ENCODE measurements at places on chromosomes 2 and 18.

DNA sequence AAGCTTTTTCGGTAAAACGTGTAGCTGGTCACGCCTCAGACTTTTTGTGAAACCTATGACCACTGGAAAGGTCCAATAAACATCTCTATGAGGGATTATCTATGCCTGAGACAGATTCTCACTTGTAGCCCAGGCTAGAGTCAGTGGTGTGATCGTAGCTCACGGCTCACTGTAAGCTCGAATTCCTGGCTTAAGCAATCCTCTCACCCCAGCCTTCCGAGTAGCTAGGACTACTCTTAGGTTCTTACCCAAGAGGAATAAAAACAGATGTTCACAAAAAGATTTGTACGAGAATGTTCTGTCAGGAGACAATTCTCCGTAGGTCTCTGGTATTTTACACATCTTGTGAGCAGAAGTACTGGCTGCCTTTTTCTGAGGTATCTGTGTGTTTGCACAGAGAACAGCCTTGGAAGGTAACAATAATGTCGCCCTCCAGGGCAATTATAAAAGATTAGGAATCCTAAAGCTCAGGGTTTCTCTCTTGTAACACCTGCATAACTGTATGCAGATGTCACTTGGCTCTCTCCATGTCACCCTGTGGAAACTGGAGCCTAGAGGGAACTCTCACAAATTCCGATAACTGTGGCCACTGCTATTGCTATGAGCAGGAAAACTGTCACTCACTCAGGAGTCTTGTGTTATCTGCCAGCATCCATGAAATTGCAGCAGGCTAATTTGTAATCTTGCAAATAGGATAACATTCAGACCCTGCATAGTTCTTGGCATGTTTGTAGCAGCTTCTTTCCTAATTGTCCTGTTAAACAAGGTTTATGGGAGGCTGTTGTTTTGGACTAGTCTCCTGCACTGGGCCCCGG, 25.5 kb upstream of the RALBP1 start:
- DNase-seq, result no peak

DNA sequence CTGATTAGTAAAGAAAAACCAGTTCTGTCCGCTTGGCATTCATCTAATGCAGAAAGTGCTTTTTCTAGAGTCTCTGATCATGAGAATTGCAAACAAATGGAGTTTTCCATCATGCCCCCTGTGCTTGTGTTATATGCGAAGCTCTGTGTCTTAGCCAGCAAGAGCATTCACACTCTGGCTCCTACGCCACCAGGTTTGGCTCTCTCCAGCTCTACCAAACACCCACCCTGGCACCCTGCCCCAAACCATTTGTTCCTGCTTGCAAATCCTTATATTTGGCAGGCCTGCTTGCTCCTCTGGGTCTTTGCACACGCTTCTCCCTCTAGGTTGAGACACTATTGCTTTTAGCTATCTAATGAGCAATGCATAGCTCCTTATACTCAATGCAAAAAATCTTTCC, 204.1 kb upstream of the CYRIA start:
- DNase-seq, result no peak

- no peak for DNase-seq
Measured at GRCh38 chr18:8299054-8299980, 309.9 kb upstream of the RAB12 start.

GRCh38 chr2:43269706-43270105, 43.3 kb upstream of the ZFP36L2 start:
- no peak for DNase-seq

- no peak for DNase-seq
Measured at GRCh38 chr18:5876891-5877290, 18.4 kb downstream of the TMEM200C start.

DNA sequence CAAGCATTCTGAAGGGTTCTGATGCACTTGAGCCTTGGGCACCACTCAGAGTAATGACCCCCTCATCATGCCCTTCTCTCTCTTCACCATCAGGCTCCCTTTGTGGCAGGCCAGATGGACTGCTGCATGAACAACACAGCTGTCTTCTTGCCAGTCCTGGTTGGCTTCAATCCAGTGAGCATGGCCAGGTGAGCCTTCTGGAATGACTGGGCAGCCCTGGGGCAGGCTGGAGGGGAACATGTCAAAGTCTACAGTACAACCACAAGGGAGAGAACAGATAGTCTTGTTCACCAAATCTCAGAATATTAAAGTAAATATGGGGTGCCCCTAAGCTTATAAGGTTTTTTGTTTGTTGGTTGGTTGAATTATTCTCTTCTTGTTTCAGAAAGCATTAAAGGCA, 4.4 kb downstream of the GCKR start:
- DNase-seq, result no peak

GRCh38 chr2:199378948-199379650, 78.6 kb downstream of the SATB2 start:
- no peak for DNase-seq

- DNase-seq, result no peak
Measured at GRCh38 chr18:50753311-50753710, 66.5 kb downstream of the MRO start.

DNA sequence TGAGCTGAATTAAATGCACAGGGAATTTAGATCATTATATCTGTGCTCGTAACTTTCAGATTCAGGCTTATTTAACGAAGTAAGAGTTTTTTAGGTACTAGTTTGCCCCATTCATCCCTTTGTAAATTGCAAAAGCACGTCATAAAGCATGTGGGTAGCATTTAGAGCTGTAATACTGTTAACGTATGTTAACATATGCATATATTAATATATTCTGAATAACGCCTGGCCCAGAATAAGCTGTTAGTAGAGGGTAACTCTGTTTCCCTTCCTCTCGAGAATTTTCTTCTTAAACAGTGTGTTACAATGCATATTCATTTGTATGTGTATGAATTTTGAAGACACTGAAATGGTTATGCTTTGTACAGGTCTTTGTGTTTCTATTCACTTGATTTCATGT, 30.5 kb downstream of the KDM3A start:
- DNase-seq, result no peak

GRCh38 chr2:30178618-30179434, 32.0 kb downstream of the YPEL5 start:
- DNase-seq, result no peak

- peak; percentile 76 for DNase-seq
Measured at GRCh38 chr2:50746526-50746925, 285.4 kb downstream of the NRXN1 start.

DNA sequence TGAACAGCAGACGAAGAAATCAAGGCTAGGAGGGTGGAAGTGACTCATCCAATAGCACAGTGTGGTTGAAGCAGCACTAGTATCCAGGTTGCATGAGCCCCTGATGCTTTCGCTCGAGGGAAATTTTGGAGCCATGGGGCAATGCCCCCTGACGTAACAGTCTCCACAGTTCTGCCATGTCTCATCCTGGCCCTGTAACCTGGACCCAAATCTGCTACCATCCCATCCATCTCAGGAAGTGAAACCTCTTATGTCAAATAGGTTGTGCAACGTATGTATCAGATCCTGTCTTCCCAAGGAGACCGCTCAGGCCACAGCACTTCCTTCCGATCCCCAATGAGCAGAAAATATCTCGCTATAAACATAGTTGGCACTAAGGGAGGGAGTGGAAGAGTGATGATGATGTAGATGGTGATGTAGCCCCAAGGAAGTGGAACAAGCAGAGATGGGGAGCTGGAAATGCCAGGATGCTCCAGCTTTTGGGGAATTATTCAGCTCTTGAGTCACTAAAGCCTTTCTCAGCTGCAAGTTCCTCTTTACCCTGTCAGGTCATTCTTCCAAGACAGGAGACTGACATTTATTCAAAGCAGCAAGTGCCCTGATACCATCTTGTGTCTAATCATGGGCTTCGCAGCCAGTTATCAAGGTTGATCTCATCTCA, 3.0 kb upstream of the IL1B start:
- no peak for DNase-seq

DNA sequence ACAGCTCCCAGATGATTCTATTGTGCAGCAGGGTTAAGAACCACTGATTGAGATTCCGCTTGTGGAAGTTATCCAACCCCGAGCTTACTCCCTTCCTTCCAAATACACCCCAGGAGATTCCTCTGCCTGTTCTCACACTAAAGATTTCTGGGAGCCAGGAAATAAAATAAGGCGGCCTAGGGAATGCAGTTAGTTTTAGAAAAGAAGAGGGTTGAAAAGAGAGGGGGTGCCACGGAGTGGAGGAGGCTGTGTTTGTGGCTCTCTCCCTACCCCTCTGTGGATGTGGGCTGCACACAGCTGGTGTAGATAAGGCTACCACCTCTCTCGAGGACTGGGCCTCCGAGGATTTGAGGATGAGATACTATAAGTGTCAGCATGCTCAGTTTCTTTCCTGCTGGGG, 25.1 kb upstream of the SP3 start:
- DNase-seq, result no peak

- peak; percentile 60 for DNase-seq
Measured at GRCh38 chr2:121071034-121071504, 213.9 kb downstream of the TFCP2L1 start.

- DNase-seq, result peak; percentile 87
Measured at GRCh38 chr2:27217173-27218121, at the start of gene CAD. CAD (plus strand) TSS chr2:27217369; CDS start chr2:27217552, 183 bp downstream.

- DNase-seq, result no peak
Measured at GRCh38 chr2:119630121-119630520, 48.9 kb upstream of the TMEM177 start.

- peak; percentile 13 for DNase-seq
Measured at GRCh38 chr2:180978903-180979748, 1.3 kb upstream of the UBE2E3 start.

GRCh38 chr18:47108998-47109405, 41.3 kb downstream of the HDHD2 start:
- no peak for DNase-seq

DNA sequence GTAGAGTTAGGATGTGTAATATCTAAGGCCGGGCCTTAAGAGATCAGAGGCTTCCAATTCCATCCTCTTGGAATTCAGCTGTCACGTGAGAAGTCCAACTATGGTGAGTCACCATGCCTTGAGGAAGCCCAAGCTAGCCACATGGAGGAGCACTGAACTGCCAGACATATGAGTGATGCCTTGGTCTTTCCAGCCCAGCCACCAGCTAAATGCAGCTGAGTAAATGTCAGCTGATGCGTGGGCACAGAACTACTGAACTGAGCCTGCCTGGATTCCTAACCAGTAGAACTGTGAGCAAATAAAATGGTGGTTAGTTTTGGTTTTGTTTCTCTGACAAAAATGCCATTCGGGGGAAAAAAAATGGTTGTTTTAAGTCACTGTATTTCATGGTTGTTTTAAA, 153.7 kb upstream of the SERTAD2 start:
- DNase-seq, result no peak

GRCh38 chr2:172094294-172095145, 8.2 kb downstream of the DLX2 start:
- DNase-seq, result no peak

DNA sequence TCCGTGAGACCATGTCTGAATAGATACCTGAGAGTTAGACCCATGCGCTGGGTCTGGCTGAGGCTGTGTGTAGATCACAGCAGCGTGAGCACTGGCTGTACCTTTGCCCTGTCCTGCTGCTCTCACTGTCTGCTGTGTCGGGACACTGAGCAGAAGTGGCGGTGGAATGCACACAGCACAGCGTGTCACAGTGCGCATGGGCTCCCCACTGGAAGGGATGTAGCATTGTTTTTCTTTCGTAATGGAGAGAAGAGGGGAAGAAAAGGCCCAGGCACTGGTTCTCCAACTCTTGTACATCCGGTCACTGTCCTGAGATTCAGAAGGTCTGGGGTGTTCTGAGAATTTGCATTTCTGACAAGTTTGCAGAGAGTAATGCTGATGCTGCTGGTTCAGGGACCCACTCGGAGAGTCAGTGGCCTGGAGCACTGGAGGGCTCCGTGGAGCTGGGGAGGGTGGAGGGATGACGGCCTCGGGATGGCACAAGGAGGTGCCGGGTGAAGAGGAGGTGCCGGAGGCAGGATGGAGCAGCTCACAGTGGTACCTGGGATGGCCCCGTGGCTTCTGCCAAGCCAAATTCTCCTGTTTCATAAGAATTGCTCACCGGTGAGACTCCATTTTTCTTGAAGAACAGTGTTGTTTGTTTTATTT, 252.8 kb downstream of the LDLRAD4 start:
- no peak for DNase-seq

DNA sequence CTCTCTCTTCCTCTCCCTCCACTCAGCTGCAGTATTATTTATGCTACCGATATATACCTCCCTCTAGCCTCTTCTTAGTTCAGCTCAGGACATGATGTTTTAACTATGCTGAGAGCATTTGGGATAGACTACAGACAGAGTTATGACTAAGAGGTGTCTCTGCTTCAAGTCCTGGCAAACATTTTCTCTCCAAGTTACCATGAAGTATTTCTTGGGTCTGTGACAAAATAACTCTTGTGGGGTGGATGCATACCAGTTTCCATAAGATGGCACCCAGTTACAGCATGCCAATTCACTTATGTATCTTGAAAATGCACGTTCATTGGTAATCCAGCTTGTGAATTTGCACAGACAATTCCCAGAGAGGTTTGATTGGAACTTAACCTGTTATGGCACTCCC, 737.6 kb downstream of the SLC4A3 start:
- DNase-seq, result no peak

DNA sequence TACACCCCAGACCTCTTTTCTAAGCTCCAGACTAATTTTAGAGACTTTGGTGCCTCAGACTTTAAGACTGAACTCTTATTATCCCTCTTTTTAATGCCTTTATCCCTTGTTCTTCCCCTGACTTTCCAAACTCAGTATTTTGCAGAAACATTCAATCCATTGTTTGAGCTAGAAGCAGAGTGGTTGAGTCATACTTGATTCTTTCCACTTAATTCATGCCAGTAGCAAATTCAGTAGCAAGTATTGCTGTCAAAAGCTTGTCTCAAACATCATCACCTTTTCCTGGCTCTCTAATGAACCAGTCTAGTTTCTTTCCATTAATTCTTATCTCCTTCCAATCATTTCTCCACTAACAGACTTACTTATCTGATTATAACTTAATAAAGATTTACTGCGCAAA, 699.7 kb upstream of the ZNF804A start:
- no peak for DNase-seq

GRCh38 chr2:161746891-161747535, 122.8 kb downstream of the SLC4A10 start:
- no peak for DNase-seq

GRCh38 chr18:46283268-46283667, 179.1 kb downstream of the HAUS1 start:
- no peak for DNase-seq

GRCh38 chr18:77737405-77737804, 487.8 kb downstream of the GALR1 start:
- DNase-seq, result no peak

DNA sequence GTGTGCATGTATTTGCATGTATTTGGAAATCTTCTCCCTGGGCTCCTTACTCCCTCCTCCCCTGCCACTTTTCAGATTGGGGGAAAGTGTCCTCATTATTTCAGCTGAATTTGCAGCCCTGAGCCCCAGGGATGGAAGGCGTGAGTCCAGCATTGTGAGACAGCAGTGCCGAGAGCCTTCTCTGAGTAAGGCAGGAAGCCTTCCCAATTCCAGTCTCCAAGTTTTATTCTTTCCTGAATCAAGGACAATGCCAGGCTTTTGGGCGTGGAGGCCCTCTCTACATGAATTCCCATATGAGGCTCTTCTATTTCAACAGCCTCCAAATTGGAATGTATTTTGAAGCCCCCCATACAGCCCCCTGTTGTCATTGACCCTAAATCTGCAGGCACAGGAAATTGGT, 163.5 kb downstream of the ACKR3 start:
- DNase-seq, result no peak
